Pons (tissue), 1 donor: ENCODE measurements at places on chromosomes 6 and 20.

GRCh38 chr6:85747666-85748065 lies 105.0 kb upstream of the SYNCRIP start:
- DNase-seq, result no peak

GRCh38 chr20:38202982-38203293 lies 37.9 kb upstream of the TGM2 start:
- no peak for DNase-seq

GRCh38 chr20:6884114-6884513 lies 116.6 kb downstream of the BMP2 start:
- no peak for DNase-seq

- no peak for DNase-seq
Measured at GRCh38 chr20:13221313-13221672, 219 bp downstream of the ISM1 start.
